ENCODE measurements at places on chromosomes 5 and 9. TPM values are rescaled to one million over a fixed set of nuclear protein-coding genes. Genes with fewer than 3 reads are reported as not detected.

The NEUROG1 gene
- polyA plus RNA-seq: not detected

The TMOD1 gene
- polyA plus RNA-seq: 8.1 TPM

The DEPDC1B gene
- polyA plus RNA-seq: 15.5 TPM

- no peak for DNase-seq
These were observed 518.6 kb downstream of the CCDC171 start for GRCh38 chr9:16071400-16071799.

- no peak for DNase-seq
These were observed 21.0 kb upstream of the TLX3 start for GRCh38 chr5:171288066-171288465.

DNA sequence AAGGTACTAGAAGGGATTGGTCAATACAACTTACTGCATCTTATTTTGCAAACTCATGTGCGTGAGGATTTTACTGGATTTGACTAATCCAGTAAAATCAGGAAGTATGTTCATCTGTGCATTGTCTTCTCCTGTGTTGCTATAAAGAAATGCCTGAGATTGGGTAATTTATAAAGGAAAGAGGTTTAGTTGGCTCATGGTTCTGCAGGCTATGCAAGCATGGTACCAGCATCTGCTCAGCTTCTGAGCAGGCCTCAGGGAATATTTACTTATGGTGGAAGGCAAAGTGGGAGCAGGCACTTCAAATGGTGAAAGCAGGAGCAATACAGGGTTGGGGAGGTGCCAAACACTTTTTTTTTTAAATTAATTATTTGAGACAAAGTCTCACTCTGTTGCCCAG lies 2199.5 kb upstream of the WWC1 start:
- DNase-seq: no peak

DNA sequence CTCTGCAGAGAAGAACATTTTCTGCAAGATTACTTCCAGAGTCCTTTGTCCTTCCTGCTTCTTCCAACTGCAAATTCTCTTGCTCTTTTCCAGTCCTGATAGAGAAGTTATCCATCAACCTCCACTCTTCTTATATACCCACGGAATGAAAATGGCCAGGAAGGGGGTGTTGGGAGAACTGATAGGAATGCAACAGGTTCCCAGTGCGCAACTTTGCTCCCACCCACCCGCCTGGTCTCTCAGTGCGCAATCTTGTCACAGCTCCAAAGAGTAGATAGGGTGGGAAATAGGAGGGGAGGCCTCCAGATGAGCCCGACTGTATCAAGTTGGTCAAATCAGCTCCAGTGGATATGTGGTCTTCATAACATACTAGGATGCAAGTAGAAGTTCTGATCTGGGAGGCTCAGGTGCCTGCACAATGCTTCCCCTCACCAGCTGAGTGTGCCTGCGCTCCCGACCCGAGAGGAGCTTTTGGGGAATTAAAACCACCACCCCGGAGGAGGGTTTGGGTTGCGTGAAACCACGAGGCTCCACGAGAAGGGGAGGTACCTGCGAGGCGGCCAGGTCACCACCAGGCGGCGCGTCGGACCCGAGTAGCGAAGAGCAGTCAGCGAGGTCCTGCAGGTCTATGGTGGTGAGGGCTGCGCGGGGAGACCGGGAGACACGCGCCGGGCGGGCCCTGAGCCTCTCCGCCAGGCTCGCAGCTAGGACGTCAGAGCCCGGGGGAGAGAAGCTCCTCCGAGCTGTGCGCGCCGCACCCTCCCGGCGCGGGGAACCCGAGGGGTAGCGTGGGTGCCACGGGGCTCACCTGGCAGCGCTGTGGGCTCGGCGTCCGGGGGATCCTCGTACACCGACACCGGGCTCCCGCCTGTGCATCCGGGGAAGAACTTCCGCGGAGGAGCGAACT lies 835 bp downstream of the MCIDAS start:
- DNase-seq: peak; percentile 43

DNA sequence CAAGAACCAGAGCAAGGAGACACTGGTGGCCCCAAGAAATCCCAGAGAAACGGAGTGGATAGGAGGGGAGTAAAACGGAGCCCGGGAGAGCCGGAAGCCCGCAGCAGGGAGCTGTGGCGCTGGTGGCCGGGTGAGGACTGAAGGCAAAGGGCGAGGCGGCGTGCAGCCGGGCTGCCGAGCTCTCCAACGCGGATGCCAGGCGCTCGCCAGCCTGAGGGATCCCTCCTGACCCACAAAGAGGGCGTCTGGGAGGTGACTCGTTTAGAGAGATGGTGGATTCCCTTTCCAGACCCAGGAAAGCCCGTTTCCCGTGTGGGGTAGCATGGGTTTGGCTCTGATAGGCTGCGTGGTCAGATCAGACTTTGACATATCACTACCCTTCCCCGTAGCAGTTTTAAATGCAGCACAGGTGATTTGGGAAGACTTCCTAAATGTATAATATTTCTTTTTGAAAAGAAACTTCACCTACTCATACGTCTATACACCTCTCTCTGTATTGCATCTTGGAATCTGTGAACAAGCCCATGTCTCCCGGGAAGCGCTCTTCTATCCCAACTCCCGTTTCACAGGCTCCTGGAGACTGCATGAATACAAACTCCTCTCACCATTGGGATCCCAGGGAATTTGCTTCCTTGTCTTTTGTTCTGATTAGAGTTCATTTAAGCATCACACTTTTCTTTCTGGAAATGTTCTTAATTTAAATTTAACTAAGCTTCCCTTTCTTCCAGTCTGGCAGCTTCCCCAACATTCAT lies 158.1 kb downstream of the C9orf152 start:
- no peak for DNase-seq

DNA sequence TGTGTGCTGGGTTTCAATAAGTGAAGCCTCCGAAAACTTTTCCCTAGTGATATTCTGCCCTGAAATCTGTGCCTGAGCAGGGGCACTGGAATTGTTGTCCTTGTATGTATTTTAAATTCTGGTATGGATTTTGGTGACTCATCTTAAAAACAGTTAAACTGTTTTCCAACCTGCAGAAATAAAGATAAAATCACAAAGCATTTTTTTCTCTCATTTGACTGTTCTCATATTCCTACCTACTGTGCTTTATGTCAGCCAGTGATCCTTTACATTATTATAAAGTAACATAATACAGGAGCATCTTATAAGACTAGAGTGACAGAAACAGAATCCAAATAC lies 10.9 kb upstream of the TAF11L2 start:
- DNase-seq: no peak

DNA sequence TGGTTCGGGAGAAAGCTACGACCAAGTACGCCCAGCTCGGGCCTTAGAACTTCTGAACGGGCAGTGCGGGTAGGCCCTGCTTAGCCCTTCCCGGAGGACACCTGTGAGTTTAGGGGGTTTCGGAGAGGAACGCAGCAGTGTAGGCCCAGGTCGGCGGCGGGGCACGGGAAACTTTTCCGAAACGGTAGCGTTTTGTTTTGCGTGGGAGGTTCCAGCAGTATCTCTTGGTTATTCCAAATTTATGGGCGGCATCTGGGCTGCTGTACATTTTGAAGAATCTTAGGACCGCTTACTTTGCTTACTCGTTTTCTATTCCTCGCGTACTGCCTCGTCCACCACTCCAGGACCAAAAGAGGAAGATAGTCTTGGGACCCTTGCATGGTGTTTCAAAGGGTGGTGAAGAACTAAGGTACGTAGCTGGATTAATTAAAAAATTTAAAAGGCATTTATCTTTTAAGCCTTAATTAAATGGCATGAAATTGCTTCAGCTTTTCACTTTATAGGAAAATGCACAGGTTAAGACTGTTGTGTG lies 492 bp downstream of the TENT2 start:
- DNase-seq: no peak

DNA sequence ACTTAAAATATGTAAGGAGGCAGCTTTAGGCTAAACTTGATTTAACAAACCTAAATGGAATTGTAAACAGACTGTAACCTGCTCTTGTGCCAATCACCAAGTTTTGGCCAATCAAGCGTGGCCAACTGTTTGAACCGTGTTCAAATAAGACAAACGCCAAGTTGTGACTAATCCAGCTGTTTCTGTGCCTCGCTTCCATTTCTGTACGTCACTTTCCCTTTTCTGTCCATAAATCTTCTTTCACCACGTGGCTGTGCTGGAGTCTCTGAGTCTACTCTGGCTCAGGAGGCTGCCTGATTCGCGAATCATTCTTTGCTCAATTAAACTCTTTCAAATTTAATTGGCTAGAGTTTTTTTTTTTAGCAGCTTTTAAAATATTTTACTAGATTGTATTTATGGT lies 71.3 kb downstream of the LIX1 start:
- DNase-seq: no peak

- DNase-seq: no peak
These were observed 2.6 kb downstream of the CLTB start for GRCh38 chr5:176413709-176414191.

DNA sequence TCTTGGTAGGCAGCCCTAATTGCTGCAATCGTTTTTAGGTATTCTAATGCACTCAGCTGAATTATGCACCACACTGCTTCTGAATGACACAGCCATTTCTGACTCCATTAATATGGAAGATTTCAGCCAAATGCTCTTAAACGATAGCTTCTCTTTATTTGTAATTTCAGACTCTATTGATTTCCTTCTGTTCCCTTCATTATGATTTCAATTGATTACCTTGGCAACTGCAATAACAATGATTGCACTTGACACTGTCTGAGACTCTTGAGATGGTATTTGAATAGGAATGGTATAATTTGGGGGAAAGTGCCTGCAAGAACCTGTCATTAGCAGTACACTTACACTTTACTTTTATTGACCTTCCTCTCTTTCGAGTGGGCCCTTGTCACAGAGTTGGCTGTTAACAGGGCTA lies 296.1 kb upstream of the DMAC1 start:
- DNase-seq: no peak

DNA sequence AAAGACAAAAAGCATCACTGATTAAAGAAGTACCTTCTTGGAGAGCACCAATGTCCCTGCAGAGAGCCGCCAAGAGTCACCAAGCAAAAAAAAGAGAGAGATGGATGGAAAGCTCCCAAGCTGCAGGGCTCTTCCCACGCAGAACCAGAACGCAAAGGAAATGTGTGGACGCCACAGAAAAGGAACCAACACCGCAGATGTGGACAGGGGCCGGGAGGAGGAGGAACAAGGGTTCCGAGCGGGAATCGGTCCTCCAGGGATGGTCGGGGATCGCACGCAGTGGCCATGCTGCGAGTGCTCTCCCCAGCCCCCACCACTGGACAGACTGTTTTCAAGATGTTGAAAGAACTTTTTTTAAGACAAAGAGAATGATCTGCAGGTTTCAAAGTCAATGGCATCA lies 40.2 kb upstream of the ZNF354A start:
- no peak for DNase-seq

DNA sequence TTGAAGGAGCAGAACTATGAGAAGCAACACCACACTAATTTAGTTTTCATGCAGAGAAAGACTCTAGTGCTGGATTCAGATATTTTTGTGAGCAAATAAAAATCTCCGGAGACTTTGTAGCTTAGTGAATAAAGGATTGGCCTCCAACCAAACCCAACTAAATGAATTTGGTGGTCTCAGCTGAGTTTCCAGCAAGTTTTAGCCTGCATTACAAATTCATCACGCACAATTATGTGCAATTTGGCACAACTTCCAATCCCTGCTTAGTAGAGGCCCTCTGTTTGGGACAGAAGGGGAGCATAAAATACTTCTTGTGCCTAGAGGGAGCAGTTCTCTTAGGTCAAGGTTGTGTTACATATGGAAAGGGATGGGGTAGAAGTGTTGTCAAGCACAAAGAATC lies 112.3 kb upstream of the ADAMTSL1 start:
- DNase-seq: no peak

GRCh38 chr9:113572076-113572861 lies 108.7 kb downstream of the RGS3 start:
- no peak for DNase-seq

- DNase-seq: peak; percentile 1
These were observed 9.4 kb upstream of the GABRA6 start for GRCh38 chr5:161676103-161676502.

DNA sequence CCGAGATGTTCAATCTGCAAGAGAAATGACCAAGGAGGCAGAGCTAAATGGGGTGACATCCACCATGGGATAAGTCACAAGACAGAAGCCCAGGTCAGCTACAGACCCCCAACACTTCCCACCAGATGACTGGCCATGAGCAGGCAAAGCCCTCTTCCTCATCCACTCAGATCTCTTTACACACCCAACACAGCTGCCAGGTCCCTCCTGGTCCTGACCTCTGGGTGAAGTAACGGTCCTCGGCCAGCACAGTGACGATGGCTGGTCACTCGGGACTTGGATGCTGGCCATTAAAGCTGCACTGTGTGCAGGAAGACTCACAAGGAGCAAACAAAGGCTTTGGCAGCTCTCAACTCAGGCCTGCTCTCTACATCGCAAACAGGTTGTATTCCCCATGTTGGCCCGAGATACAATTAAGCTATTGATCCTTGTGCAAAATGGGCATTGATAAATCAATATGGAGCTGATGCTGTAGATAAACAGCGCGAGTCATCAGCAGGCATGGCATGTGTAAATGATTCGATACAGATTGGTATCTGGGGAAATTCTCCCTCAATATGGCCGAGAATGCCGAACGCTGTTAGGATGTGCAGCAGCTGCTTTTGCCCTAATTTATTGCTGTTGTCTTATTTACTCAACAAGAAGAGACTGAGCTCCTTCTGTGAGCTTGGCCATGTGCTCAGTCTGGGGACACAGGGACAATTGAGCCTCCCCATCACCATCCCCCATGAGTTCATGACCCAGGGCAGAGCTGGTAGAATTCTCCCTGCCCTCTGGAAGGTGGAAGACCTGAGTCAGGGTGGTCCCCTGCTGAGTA lies 98.7 kb downstream of the C5orf15 start:
- DNase-seq: no peak

DNA sequence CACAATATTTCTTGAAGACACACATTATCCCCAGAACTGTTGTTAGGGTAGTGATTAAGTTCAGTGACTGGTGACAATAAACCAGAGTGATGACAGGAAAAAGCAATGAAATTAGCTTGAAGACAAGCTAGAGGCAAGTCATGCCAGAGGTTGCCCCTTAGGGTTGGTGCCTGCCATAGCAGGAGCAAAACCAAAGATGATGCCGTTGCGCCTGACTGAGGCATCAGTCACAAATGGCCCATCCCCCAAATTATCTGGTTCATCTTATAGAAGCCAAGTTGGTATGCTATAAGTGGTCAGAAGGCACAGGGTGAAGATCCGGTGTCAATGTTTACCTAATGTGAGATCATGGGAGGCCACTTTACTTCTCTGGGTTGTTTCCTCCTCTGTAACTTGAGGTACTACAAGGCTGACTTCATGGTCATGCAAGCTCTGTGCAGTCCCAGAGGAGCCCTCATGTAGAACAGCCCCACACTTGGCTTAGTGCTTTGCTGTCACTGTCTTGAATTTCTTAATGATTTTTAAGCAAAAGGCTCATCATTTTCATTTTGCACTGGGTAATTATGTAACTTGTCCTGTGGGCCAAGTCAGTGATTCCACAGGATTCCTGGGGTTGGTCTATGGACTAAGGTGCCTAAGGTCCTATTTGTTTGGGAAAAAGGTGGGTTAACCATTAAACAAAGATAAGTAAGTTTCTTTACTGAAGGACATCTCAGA lies 211.3 kb downstream of the MAN2A1 start:
- DNase-seq: no peak

GRCh38 chr9:84542554-84542953 lies 127.0 kb upstream of the NTRK2 start:
- no peak for DNase-seq

GRCh38 chr5:116887104-116887503 lies 312.5 kb upstream of the SEMA6A start:
- DNase-seq: no peak

- DNase-seq: no peak
These were observed 36.2 kb downstream of the SPOCK1 start for GRCh38 chr5:137462816-137463520.

Data from right lung (tissue), 10 donors.